ENCODE measurements at places on chromosomes 5 and 9.

- DNase-seq = no peak
Observed at GRCh38 chr9:36162211-36162738, 6.9 kb upstream of the CCIN start.

- DNase-seq = peak; percentile 52
Observed at GRCh38 chr5:126801992-126802294, 25.0 kb downstream of the LMNB1 start.

- DNase-seq = no peak
Observed at GRCh38 chr5:154228696-154229095, 38.2 kb downstream of the GALNT10 start.

- no peak for DNase-seq
Observed at GRCh38 chr5:83517688-83518085, 46.1 kb downstream of the VCAN start.

DNA sequence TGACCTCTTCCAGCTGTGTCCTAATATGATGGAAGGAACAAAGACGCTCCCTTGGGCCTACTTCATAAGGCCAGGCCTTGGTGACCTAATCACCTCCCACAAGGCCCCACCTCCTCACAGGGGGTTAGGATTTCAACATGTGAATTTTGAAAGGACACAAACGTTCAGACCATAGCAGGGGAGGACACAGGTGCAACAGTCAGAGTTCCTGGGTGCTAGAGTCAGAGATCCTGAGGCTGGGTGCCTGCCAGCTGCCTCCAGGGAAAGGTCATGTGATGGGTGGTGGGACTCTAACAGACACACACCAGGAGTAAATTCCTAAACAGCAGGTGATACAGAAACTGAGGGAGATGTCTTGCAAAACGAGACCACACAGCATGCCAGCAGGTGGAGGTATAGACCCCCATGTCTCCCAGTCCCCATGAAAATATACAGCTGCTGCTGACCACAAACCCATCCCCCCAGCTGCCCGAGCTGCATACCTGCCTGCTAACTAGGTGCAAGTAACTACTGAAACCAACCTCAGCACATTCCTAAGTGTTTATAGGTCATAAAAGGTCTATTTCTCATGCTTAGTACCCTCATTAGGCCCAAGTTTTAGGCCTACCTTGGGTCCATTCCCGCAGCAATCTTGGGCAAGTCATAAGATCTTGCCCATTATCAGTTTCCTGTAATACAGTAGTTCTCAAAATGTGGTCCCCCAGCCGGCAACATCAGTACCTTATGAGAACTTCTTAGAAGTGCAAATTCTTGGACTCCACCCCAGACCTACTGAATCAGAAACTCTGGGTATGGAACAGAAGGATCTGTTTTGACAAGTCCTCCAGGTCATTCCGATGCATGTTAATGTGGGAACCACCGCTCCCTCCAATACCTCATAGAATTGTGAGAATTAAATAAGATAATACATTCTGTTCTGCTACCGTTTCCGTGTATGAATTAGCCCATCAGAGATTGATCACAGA is 245.3 kb downstream of the ENC1 start:
- DNase-seq = no peak

GRCh38 chr9:134345737-134346136 is 19.5 kb downstream of the RXRA start:
- DNase-seq = no peak

DNA sequence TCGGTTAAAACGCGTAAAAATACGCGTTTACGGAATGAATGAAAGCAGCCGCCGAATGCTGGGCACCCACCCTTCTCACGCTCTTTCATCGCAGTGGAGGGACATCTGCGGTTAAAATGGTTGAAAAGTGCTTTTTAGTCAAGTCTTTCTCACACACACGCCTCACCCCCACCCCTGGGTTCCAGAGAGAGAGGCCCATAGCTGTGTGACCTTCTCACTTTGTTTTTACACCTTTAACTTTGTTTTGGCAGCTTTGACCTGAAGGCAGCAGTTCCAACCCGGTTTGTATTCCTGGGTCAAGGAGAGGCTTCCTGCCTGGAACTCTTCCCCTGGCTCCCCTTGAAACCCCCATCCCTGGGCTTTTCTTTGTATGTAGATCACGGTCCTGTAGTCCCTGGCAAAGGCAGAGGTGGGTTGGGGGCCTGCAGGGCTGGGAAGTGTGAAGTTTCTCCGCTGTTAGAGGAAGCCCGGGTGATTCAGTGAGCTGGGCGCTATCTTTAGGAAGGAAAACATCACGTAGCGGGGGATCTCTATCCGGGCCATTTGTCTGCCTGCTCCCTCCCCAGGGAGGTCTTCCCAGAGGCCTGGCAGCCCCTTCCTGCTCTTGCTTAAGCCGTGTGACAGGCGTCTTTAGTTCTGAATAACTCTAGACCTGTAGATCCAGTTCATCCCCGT is 29.6 kb downstream of the SPRY4 start:
- no peak for DNase-seq

All from CD4-positive, alpha-beta T cell treated with Interleukin-10 for 1 hour (primary cell).